Activated CD4-positive, alpha-beta T cell treated with anti-CD3 and anti-CD28 coated beads for 48 hours (primary cell): ENCODE measurements at places on chromosomes 1 and 21.

GRCh38 chr1:67347688-67348472, 40.2 kb downstream of the IL12RB2 start:
- DNase-seq = peak; percentile 34

DNA sequence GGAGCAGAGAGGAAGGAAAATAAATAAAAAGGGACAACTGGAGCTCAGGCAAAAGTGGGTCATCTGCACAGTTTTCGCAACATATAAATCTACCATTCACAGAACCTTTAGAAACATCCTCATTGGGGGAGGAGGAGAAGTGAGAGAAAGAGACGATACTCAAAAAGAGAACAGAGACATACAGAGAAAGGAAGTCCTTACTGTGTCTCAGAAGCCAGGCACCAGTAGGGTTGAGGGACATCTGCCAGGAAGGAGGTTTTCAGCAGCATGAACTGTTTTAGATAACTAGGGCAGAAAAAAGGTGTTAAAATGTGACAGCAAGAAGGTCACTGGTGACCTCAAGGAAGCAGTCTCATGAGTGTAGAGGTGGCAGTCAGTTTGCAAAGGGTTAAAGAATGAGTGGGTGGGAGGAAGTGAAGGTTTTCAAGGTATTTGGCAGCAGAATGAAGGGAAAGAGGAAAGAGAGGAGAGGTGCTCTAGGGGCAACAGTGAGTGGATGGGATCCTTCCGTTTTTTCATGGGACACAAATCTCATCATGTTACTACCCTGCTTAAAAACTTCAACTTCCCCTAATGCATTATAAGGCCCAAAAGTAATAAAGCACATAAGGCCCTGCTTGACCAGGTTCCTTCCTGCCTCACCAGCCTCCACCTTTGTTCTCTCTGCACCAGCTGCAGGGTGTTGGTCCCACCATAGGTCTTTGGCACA, 9.5 kb downstream of the JAK1 start:
- peak; percentile 56 for DNase-seq

DNA sequence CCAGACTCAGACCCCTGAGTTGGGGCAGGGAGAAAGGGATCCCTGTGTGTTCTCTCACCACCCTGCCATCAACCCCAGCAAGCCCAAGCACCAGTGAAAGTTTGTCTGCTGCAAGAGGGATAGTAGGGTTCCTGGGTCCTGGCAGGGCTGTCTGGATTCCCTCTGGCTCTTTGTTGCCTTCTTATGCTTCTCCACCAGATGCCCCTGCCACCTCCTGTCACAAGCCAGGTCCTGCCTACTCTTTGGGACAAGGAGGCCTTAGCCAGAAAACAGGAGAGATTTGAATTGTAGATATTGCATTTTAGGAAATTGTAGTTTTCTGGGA, 21.7 kb downstream of the UBE2T start:
- DNase-seq = no peak

GRCh38 chr1:167996266-167996665, 59.4 kb upstream of the MPC2 start:
- no peak for DNase-seq

DNA sequence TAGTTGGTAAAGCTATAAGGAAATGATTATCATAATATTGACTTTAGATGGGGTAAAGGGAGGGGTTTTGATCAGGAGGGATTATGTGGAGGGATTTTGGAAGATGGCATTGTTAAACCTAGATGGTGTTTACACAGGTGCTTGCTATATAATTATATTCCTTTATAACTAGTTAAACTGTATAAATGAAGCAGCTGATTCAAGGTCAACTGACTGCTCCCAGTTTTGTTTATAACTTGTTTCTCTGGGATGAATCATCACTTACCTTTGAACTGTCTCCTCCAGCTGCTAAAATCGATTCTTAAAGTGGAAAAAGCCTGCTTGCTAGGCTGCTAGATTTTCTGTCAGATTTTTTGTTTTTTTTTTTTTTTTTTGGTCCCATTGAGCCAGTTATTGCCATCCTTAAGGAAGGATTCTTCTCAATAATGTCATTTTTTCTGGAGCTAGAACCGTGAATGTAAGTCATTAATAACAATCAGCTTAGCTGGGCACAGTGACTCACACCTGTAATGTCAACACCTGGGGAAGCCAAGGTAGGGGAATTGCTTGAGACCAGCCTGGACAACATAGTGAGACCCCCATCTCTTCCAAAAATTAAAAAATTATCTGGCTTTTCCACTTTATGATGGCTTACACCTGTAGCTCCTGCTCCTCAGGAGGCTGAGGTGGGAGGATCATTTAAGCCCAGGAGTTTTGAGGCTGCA, 153.2 kb downstream of the PIK3R3 start:
- no peak for DNase-seq

GRCh38 chr1:163820766-163821165, 499.0 kb downstream of the NUF2 start:
- DNase-seq = no peak

DNA sequence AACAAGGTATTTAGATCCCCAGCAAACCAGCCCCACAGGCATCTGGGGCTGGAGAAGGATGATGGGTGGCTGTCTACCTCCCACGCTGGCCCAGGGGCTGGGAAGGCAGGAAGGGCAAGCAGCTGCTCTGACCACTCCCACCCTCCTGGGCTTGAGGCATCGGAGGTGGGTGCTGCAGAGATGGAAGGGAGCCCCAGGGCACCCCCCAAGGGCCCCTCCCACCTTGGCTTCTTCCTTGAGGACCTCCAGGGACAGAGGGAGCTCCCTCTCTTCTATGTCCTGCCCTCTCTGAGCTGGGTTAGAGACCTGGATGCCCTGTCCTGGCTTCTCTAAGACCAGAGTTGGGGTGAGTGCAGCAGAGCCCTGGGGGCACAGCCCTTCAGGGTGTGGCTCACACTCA, 3.1 kb downstream of the CD52 start:
- no peak for DNase-seq

- no peak for DNase-seq
Observed at GRCh38 chr1:56287721-56288120, 291.6 kb downstream of the PLPP3 start.

GRCh38 chr1:20074055-20074724, 4.2 kb downstream of the PLA2G5 start:
- DNase-seq = no peak

GRCh38 chr1:5793516-5793915, 198.7 kb downstream of the NPHP4 start:
- DNase-seq = no peak

DNA sequence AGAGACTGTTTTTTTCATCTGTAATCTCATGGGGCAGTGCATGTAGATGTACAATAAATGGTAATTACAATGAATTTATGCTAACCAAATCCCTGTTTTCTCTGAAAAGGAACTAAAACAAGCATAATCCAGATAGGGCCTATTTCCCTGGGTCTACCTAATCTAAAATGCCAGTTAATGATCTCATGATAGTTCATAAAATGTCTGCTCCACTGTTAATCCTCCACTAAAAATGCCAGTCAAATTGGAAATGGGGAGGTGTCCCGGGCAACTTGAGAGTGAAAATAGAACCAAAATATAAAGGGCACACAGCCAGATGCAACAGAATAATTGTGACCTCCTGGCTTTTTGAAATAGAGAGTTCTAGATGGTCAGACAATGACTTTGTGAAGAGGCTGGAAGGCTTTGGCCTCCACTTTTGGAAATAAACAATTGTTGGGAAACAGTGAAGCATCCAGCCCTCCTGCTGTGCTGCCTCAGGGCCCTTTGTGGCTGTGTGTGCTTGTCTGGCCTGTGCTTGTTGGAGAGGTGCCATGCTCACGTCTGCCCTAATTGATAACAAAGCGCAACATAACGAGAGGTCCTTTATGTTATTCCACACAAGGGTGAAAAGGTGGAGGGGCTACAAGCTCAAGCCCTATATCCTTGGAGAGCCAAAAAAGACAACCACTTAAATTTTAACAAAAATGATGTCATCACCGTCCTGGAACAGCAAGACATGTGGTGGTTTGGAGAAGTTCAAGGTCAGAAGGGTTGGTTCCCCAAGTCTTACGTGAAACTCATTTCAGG, 97.7 kb downstream of the ATP5PO start:
- no peak for DNase-seq

DNA sequence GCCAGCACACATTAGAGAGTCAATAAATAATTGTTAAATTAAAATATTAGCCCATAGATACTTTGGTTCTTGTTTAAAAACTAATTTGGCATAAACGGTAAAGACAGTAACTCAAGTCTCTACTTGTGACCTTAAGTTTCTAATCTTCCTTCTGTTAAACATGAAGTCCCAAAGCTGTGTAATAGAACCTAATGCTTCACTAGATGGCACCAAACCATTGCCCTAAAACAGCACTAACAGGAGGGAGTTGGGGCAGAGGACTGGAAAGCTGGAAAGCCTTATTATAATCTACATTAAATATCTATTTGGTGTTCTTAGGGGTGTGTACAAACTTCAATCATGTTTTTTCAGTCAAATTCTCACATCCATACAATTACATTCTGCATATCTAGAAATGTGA, 176.7 kb downstream of the OLFM3 start:
- no peak for DNase-seq

GRCh38 chr1:187006896-187007295, 178.1 kb downstream of the PLA2G4A start:
- no peak for DNase-seq

DNA sequence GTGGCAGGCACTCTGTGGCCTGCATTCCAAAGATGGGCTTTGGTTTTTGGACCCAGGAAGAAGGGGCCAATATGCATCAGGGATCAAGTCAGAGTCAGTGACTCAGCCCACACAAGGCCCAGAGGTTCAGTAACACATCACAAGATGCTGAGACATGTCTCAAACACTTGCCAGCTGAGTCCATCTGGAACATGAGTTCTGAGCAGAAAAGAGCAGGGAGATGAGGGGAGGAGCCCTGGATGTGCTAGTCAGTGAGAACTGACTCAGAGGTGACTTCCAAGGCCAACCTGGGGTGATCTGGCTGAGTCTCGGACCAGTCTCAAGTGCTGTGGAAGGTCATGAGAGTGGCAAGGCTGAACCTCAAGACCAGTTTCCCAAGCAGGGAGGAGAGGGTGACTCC, 150.1 kb downstream of the CDC7 start:
- no peak for DNase-seq

- peak; percentile 72 for DNase-seq
Observed at GRCh38 chr1:226110249-226111097, 48.0 kb downstream of the H3-3A start.

DNA sequence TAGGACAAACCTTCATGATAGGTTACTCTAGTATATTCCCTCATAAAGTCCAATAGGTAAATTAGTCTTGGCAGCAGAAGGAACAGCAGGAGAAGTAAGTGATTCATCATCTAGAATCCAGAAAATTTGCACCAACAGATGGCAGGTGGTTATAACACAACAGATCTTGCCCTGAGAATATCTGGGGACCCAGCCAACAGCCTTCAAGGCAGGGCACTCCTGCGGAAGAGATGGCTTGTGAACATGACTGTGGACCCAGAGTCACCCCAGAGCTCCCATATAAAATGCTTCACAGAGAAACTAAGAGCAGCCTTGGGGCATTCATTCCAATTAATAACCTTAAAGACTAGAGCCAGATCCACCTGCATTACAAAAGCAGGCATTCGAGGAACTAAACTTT, 7.9 kb upstream of the PLA2G2C start:
- DNase-seq = no peak

GRCh38 chr1:155976062-155976912, 2.1 kb downstream of the ARHGEF2 start:
- peak; percentile 54 for DNase-seq

- peak; percentile 25 for DNase-seq
Observed at GRCh38 chr1:9630331-9631111, 21.0 kb upstream of the PIK3CD start.

DNA sequence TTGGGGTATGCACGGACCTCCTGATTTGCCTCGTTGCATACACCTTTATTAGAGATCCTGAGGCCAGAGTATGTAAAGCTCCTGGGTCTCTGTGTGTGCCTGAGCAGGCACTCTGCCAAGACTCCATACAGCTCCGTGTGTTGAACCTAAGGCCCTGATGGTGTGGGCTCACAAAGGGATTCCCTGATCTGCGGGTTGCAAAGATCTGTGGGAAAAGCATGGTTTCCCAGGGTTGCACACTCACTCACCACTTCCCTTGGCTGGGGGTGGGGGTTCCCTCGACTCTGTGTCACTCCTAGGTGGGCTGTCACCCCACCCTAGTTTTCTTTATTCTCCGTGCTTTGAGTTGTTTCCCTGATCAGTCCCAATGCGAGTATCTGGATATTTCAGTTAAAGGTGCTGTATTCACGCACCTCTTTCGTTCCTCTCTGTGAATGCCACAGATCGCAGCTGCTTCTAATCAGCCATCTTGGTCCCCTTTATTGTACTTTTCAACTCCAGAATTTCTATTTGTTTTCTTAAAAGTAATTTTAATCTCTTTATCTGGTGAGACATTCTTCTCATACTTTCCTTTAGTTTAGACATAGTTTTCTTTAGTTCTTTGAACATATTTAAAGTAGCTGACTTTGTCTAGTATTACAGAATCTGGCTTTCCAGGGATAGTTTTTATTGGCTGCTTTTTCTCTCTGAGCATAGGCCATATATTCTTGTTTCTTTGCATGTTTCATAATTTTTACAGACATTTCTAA, 39.0 kb upstream of the F3 start:
- DNase-seq = no peak

- peak; percentile 57 for DNase-seq
Observed at GRCh38 chr1:111570781-111571181, 48.8 kb upstream of the RAP1A start.

GRCh38 chr1:64179588-64179987, 23.8 kb upstream of the UBE2U start:
- no peak for DNase-seq

DNA sequence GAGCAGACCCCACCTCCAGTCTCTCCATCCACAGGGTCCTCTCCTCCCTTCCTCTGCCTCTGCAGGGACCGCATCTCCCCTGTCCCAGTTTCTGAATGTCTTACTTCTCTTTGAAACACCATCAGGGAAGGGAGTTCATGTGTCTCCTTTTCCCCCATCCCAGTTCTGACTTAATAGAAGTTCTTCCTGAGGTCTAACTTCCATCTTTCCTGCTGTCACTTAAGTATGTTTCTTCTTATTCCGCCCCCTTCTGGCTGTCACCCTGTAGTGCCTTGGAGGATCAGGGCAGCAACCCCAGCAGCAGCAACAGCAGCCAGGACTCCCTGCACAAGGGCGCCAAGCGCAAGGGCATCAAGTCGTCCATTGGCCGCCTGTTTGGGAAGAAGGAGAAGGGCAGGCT, 29.3 kb downstream of the MYOG start:
- DNase-seq = no peak

DNA sequence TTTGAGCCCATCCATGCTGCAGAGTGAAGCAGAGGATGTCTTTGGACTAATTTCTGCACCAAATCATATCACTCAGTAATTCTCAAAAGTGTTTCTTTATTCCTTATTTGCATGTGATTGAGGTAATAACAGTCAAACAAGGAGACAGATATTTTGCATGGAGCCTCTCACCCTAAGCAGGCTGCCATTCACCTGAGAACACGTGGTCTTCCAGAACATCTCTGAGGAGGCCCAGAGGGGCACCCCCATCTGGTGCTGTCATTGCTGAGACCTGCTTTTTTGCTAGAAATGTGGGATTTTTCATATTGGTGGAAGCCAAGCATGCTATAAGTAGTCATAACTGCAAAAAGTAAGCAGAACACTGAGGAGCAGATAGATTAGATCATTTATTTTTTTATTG, 7.7 kb downstream of the SLC37A1 start:
- DNase-seq = no peak

- no peak for DNase-seq
Observed at GRCh38 chr1:151823175-151823574, 8.4 kb downstream of the RORC start.

- DNase-seq = no peak
Observed at GRCh38 chr1:44078104-44078503, 40.5 kb upstream of the KLF17 start.

- no peak for DNase-seq
Observed at GRCh38 chr1:201229771-201230635, 39.4 kb downstream of the IGFN1 start.
